Natural killer cell treated with Interleukin-12 subunit alpha and Interleukin-12 subunit beta and Interleukin-15 and Interleukin-18, amount 100 ng/mL, for 72 hours (primary cell): ENCODE measurements at places on chromosomes 5 and 9.

DNA sequence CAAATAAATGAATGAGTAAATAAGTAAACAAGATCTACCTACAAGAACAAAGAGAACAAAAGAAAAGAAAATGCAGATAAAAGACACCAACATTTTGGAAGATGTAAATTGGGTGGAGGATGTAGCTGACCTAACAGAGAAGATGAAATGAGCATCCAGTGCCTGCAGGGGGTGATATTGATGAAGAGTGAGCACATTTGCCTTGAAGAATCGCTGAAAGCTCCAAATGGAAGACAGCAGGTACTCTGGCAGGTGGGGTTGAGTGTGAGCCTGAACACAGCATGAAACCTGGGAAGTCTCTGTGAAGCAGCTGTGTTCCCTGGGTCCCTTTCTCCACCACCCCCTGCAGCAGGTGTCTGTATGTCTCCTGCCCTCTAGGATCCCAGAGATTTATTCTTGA lies 125.6 kb downstream of the NXNL2 start:
- no peak for DNase-seq

DNA sequence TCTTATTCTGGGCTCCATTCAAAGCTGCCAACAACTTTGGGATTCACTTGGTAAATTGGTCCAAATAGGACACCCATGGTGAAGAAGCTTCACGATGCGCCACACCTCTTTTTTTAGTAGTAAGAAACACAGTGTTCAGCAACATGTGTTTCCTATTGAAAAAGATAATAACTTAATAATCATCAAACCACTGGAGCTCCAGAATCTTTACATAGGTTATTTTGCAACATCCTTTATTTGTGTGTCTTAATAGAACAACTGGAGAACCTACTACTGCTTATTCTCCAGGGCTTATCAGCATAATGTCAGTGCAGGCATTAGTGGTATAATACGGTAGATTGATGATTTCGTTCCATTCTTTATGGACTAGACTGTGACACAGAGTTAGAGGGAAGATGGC lies 63.3 kb upstream of the DAPK1 start:
- DNase-seq: no peak

- no peak for DNase-seq
These were observed 28.8 kb downstream of the PDE4D start for GRCh38 chr5:59864718-59865117.

DNA sequence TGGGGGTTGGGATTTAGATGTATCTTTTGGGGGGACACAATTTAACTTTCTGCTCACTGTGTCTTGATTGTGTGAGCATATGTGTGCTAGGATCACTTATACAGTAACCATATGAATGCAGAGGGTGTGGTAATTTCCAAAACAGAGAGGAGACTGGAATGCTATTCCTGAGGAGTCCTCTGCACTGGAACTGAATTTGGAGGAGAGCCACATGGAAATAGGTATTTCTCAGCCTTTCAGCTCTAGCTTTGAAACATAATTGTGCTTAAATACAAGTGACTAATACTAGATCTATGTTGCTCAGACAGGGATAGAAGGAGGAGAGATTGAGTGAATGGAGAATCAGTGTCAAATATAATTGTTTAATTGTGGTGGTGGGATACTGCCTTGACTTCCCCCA lies 45.5 kb downstream of the FOCAD start:
- no peak for DNase-seq

GRCh38 chr9:26516773-26517343 lies 375.7 kb downstream of the CAAP1 start:
- no peak for DNase-seq

DNA sequence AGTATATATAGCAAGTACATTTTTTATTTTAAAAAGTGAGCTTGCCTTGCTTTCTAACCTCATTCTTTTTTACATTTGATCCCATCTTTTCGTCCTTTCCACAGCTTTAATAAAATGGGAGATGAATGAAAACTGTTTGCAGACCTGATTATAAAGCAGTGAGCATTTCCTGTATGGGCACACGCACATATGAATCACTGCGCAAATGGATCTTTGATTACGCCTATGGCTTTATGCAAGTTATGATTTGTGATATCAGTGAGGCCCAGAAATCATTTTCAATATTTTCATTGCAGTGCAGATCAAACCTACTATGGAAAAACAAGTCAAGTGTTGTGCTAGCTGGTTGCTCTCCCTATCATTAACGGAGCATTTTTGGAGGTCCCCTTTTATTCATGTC lies 1073.0 kb downstream of the MAT2B start:
- no peak for DNase-seq

- no peak for DNase-seq
These were observed 128.3 kb downstream of the EFNA5 start for GRCh38 chr5:107542428-107542827.

DNA sequence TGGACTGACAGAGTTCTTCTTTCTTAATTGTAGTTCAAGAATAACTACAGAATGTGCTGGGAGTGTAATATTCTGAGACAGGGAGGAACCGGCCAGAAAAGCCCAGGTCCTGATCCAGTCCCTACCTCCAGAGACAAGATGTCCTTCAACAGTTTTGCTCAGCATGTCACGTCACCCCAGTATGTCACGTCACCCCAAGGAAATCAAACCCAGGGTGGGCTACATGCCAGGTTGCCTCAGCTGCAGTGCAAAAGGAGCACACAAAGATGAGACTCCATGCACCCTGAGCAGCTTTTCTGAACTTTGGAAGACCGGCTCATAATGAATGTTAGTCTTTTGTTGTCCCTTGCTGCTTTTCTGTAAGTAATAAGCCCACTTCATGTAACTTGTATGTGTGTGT lies 25.9 kb upstream of the NIPAL4 start:
- DNase-seq: no peak

DNA sequence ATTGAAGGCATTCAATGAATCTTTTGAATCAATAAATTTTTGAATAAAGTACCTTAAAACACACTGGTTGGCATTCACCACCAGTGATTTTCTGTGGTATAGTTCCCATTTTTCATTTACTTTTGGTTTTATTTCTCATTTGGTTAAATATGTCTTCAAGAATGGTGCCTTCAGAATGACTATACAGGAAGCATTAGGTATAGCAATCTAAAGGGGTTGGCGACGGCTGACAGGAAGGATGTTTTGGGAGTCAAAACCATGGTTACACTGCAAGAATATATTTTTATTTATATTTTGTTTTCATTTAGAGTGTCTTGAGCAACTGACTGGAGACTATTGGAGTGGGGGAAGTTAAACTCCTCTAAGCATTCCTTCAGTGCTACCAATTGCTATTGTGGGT lies 235.7 kb downstream of the HTR1A start:
- DNase-seq: no peak

DNA sequence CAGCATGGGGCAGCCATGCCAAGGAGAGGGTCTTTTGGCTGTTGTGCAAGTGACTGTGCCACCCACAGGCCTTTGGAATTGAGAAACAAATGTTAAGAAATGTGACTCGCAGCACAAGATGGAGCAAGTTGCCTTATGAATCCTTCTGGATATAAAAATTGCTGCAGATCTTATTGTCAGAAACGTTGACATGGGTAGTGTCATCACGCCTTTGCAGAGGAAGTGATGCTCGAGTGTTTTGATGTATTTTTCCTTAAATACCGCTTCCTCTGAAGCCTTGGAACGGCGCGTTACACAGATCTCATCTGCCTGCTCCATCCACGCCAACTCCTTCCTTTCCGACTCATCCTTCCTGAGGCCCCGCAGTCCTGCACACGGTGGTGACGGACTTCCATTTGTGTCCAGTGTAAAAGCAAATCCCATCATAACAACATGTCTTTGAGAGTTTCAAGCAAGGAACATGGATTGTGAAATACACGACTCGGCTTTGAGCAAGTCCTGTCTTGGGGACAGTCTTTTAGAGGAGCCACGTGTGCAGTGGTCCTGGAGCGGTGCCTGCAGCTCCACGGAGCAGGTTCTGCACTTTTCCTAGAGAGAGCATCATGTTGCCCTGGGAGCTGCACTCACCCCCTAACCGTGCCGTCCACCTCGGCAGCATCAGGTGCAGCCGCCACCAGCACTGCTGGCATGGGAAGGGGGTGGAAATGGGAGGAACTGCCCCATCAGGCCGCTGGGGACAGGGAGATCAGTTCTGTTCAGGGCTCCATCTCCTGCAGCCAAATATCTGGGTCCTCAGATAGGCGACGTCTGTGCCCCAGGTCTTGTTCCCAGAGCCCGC lies 15.1 kb downstream of the ROPN1L start:
- no peak for DNase-seq

DNA sequence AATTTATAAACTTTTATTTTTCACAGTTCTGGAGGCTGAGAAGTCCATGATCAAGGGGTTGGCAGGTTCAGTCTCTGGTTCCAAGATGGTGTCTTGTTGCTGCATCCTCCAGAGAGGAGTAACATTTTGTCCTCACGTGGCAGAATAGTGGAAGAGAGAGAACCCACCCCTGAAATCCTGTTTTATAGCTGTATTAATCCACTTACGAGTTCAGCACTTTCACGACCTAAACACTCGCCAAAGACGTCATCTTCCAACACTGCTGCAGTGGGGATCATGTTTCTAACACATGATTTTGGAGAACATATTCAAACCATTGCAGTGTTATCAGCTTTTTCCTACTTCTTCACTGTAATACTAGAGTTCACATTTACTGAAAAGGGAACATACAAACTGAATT lies 233.0 kb upstream of the ATP10B start:
- DNase-seq: no peak

GRCh38 chr5:143680672-143681259 lies 131.2 kb upstream of the HMHB1 start:
- DNase-seq: no peak

- DNase-seq: no peak
These were observed 6.1 kb upstream of the AJM1 start for GRCh38 chr9:136835932-136836904.

DNA sequence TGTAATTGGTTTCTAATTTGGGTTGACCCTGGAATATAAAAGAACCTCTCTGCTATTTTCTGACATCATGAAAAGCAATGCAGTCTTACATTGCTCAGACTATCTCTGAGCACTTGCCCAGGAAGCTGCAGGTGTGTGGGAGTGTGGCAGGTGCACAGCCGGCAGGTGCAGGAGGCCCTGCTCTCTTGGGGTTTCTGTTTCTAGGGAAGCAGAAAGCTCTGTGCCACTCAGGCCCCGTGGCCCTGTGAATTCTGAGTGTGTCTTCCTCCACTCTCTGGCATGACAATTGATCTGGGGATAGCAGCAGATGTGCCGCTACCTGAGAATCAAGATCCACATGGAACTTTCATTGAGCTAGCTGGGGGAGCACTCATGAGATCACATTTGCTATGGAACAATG lies 45.7 kb upstream of the IRX2 start:
- no peak for DNase-seq

- DNase-seq: no peak
These were observed 201.5 kb upstream of the MVB12B start for GRCh38 chr9:126125177-126125576.

DNA sequence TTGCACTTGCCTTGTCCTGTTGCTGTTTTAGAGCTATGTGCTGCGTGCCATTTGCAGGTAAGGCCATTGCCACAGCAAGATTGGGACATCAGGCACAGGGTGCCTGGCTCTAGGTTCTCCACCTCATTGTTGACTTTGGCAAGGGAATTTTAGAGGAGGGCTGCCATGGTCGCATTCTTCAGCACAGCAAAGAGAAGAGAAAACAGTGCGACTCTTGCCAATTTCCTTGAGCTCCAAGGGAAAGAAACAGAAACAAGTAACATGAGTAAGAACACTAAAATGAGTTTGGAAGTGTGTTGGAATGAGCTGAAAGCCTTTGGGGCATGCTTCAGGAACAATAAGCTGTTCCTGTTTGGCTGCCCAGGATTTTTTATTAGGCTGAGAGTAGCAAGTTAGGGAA lies 188.1 kb upstream of the IL12B start:
- no peak for DNase-seq

GRCh38 chr9:131048820-131049219 lies 39.8 kb downstream of the LAMC3 start:
- DNase-seq: no peak

GRCh38 chr5:112554101-112554977 lies 135.3 kb upstream of the EPB41L4A start:
- no peak for DNase-seq

DNA sequence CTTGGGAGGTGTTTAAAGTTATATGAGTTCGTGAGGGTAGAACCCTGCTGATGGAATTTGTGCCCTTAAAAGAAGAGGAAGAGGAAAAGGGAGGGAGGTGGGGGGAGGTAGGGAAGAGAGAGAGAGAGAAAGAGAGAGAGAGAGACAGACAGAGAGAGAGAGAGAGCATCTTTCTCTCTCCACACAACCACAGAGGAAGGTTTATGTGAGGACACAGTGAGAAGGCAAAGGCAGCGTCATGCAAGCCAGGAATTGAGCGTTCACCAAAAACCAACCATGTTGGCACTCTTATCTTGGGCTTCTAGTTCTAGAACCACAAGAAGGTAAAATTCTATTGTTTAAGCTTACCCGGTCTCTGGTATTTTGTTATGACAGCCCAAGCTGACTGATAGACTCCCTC lies 152.4 kb downstream of the SH3GL2 start:
- no peak for DNase-seq

DNA sequence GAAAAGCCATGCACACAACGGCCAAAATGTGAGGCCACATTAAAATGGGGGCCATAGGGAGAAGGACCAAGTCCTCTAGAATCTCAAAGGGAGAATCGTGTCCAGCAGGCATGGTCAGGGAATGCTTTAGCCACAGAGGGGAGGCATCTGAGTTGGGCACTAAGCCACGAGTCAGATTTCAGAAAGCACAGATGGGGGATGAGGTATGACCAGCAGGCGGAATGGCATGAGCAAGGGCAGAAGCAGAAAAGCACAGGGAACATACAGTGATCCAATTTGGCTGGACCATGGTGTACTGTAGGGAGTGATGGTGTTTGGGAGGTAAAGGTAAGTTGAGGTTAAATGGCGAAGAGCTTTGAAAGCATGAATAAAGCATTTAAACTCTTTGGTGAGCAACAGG lies 214.6 kb downstream of the TLE1 start:
- DNase-seq: no peak

DNA sequence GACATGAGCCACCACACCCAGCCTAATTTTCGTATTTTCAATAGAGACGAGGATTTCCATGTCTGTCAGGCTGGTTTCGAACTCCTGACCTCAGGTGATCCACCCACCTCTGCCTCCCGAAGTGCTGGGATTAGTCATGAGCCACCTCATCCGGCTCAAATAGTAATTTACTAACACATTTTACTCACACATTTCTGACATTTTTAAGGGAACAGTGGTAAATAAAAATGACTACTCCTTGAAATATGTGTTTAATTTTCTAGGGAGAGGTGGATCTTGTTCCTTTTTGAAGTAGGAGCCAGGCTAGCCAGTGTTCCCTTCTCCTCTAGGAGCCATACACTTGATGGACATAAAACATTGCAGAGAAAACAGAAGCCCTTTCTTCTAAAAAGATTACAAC lies 55.2 kb upstream of the ERBIN start:
- no peak for DNase-seq

DNA sequence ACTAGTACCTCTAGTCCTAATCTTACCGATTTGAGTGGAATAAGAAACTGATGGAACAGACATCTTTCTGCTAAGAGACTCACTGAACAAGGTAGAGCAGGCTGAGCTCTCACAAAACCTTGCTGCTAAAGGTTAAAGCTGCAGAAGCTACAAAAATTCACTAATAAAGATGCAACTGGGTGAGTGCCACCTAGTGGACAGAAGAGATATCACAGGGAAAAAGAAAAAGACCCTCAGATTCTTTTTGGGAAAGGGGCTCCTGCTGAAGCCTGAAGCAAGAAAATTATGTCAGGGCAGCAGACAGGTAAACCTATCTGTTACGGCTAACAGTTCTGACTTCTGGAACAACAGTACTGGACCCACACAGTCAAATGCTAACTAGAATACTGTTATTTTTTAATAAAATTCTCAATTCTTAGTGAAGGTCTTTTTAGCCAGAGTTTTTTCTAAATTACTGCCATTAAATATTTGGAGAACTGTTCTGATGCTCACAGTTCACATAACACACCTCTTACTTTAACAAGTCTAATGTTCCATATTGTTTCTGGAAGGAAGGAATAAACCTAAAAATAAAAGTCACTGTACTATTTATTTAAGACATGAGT lies 51.2 kb downstream of the DIAPH1 start:
- DNase-seq: no peak
